ENCODE measurements at places on chromosomes 13 and 19. TPM values are rescaled to one million over a fixed set of nuclear protein-coding genes. Genes with fewer than 3 reads are reported as not detected.

The ZNF793 gene
- 0.38 TPM for total RNA-seq

The APC2 gene
- total RNA-seq: 30.9 TPM

The CEACAM8 gene
- total RNA-seq: 0.23 TPM

The ZNF799 gene
- 2.7 TPM for total RNA-seq

The LYPD5 gene
- total RNA-seq: 2.7 TPM

The FCER2 gene
- 0.11 TPM for total RNA-seq

The CALR3 gene
- total RNA-seq: not detected

The NEK3 gene
- total RNA-seq: 17.6 TPM

The OR10H2 gene
- total RNA-seq: not detected

The ZNF813 gene
- 2.7 TPM for total RNA-seq

The CD177 gene
- total RNA-seq: not detected

The CEACAM20 gene
- not detected for total RNA-seq

The NLRP12 gene
- 0.31 TPM for total RNA-seq

The FCAR gene
- total RNA-seq: not detected

The CCL25 gene
- total RNA-seq: not detected

The ZNF8 gene
- total RNA-seq: 10.8 TPM

The IGFL1 gene
- not detected for total RNA-seq

The SHD gene
- total RNA-seq: 42.9 TPM

The ZNF471 gene
- total RNA-seq: 0.18 TPM

The LILRA1 gene
- total RNA-seq: not detected

All from motor neuron (in vitro differentiated cells).